ENCODE measurements at places on chromosomes 6 and 20.

- no peak for DNase-seq
Observed at GRCh38 chr6:108432143-108432542, 128.6 kb upstream of the FOXO3 start.

DNA sequence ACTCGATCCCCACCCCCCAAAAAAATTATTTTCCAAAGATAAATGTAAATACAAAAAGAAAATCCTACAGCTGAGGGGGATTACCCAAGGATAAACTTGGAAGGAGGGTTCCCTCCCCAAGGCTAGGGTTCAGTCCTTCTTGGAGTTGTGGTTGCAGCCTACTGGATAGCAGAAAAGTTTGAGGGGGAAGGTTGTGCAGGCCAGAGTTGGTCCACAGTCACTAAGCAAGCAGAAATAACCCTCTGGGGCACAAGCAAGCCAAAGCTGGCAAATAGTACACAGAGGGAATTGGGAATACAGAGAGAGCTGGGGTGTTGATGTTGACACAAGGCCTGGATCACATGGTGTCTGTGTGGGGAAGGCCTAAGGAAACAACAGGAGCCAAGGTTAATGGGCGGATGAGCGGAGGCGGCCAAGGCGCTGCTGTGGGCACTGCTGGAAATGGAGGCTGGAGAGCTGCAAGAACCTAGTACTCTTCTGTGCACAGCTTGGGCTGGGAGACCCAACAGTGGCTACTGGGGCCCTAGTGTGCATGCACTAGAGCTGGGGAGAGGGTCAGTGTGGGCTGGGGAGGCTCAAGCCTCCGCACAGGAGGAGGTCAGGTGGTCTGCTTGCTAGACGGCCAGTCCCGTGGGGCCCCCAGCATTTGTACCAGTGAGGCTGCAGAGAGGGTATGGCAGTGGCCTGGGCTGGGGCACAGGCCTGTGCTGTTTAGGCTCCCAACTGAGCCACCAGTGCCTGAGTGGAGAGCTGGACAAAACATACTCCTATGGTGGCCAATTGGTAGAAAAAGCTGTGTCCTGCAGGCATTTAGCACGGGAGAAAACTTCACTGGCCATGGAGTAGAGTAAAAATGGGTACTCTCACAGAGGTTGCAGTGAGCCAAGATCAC, 5.5 kb upstream of the SNRPB start:
- DNase-seq = no peak

GRCh38 chr6:149919834-149920225, 3.1 kb downstream of the RAET1G start:
- no peak for DNase-seq

GRCh38 chr6:14286634-14287428, 169.3 kb downstream of the CD83 start:
- no peak for DNase-seq
